ENCODE measurements at places on chromosomes 16 and 17. TPM values are rescaled to one million over a fixed set of nuclear protein-coding genes. Genes with fewer than 3 reads are reported as not detected.

Gene SLC6A2
- 0.33 TPM for total RNA-seq

Gene ATP2A3
- total RNA-seq: 27.5 TPM

- no peak for DNase-seq
- H3K4me3 ChIP-seq: peak overlapping the region; percentile 51
- peaks cover 50% of the 10 kb centered on the region for H3K27me3 ChIP-seq
- H3K36me3 ChIP-seq: no peaks in the 10 kb centered on the region
- peaks cover 4% of the 10 kb centered on the region for H3K4me1 ChIP-seq
- no peak overlapping the region for H3K27ac ChIP-seq
Observed at GRCh38 chr17:35460354-35460851, 11.8 kb upstream of the SLFN13 start.

DNA sequence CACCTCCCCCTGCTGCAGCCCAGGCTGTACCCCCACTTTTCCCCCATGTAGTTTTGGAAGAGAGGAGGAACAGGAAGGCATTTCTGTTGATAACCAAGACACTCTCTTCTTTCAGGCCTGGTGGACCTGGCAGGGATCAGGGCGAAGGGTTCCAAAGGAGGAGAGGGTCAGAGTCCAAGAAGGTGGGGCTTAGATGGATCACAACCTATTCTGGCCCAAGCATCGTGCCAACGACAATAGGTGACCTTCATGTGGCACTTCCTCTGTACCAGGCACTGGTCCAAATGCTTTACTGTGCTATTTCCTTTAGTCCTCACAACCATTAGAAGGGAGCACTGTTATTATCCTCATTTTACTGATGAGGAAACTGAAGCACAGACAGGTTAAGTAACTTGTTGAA is 84.3 kb downstream of the TMEM132E start:
- DNase-seq: no peak
- H3K4me1 ChIP-seq: no peaks in the 10 kb centered on the region

- no peak overlapping the region for H3K27ac ChIP-seq
- no peak overlapping the region for H3K4me3 ChIP-seq
- H3K4me1 ChIP-seq: no peaks in the 10 kb centered on the region
- H3K36me3 ChIP-seq: no peaks in the 10 kb centered on the region
Observed at GRCh38 chr16:31413381-31413780, 14.8 kb downstream of the COX6A2 start.

DNA sequence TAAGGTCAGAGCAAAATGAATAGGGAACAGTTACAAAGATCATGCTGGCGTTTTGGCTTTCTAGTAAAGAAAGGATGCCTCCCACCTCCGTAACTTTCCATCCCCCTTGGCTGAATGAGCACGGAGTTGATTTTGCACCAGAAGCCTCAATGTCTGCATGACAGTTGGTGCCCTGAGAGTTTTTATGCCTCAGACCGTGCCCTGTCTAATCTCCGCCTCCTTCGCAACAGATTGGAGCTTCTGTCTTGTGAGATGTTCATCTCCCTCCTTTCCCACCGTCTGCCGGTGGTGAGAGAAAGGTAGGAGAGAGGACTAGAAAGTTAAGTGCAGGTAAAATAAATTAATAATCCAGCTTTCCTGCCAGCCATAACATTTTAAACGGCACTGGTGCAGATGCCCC is 1.9 kb downstream of the HS3ST4 start:
- no peaks in the 10 kb centered on the region for H3K36me3 ChIP-seq
- no peak for DNase-seq
- H3K27me3 ChIP-seq: peaks cover 27% of the 10 kb centered on the region
- peaks cover 19% of the 10 kb centered on the region for H3K4me1 ChIP-seq

DNA sequence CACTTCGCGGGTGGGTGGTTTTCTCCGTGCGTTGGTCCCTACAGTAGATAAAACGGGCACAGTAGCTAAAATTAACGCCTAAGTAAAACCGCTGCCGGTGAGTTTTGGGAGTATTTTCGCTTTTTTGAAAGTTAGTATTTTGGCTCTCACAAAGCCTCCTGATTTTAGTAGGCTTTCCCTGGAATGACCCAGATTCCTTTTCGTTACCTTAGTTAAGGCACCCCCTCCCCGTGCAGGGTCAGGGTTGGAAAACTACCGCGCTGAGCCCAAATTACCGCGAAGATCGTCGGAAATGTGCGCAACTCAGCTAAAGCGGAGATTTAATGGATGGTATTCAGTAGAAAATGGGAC is 28.3 kb upstream of the ST6GALNAC1 start:
- H3K27ac ChIP-seq: peak overlapping the region; percentile 90
- no peak for DNase-seq
- peaks cover 16% of the 10 kb centered on the region for H3K36me3 ChIP-seq
- peaks cover 22% of the 10 kb centered on the region for H3K4me1 ChIP-seq
- H3K27me3 ChIP-seq: no peaks in the 10 kb centered on the region
- H3K4me3 ChIP-seq: peak overlapping the region; percentile 63

DNA sequence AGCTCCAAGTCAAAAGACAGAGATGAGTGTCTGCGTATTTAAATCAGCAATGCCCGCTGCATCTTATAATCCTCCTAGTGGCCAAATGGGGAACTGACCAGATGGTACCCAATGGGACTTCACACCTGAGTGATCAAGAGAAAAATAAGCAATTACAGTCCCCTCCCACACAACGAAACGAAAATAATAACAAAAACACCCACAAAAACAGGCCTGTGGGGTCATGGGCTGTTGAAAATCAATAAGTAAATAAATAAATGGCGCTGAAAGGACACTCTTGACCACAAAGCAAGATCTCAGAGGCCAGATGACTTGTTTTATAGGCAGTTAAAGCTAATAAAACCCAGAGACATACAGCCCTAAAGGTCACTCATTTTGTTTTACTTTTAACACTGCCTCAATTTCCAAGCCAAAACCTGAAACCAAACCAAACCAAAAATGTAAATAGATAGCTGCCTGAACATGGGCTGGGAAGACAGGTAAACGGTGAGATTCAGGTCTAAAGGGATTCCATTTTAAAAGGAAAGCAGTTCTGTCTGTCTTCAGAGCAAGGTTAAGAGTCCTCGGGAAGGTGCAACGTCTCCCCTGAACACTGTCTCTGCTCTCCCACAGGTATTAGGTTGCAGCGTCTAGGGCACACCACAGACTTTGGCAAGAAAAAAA is 1.3 kb downstream of the ZNF821 start:
- no peaks in the 10 kb centered on the region for H3K27me3 ChIP-seq
- H3K36me3 ChIP-seq: peaks cover 27% of the 10 kb centered on the region
- peak; percentile 94 for DNase-seq

DNA sequence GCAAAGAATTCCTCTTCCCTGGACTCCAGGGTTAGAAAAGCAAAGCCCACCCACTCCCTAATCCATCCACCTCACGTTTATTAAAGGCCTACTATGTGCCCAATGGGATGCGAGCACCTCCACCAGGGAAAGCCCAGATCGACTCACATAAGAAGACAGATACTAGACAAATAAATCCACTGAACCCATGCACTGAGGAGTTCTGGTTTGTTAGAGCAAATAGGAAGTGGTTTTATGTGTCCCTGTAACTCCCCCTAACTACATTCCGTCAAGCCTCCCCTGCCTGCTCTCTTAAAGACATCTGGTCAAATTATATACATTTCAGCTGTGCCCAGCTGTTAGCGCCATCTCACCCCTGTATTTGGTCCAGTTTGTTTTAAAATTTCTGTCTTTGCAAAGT is 218.5 kb upstream of the RPL38 start:
- DNase-seq: no peak
- H3K4me1 ChIP-seq: no peaks in the 10 kb centered on the region
- no peaks in the 10 kb centered on the region for H3K36me3 ChIP-seq
- H3K27ac ChIP-seq: no peak overlapping the region

Data from esophagus muscularis mucosa (tissue), 4 donors.